ENCODE measurements at places on chromosomes 6 and 20.

DNA sequence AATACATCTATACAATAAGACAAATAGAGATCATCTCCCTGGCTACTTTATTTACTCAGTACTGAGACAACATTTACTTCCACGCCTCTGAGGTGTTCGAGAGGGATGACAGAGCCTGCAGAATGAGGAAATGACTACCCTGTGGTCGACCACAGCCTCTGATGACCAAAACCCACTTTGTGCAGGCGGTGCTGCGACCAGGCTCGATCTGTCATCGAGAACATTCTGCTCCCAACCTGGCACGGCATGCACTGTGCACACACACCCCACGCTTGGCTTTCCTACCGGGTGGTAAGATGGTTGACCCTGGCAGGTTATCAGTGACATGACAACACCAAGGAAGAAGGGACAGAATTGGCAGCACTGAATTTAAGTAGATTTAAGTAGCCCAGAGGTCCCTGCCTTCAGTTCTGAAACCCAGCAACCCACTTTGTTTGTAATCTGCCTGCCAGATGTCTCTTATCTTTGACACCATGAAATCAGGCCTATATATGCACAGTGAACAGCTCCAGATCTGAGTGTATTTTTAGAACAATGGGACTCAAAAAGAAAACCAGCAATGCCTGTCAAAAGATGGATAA, 42.6 kb downstream of the TTI1 start:
- peak; percentile 76 for DNase-seq

DNA sequence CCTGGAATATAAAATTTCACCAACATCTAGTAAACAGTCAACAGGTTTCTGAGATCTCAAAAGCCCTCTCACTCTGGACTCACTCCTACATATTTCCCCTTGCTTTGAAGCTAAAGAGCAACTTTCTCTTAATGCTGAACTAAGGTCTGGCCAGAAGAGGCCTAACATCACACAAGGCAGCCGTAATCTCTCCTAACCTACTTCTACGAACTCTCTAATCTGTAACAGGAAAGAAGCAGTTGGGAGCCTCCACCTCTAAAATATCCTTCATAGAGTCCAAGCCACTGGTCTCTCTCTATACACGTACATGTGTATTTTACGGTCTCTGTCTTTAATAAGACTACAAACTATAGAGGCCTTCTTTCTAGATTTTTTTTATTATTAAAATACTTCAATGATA, 72.0 kb downstream of the REV3L start:
- DNase-seq = no peak

GRCh38 chr6:129329678-129330077, 380.3 kb downstream of the ARHGAP18 start:
- no peak for DNase-seq

DNA sequence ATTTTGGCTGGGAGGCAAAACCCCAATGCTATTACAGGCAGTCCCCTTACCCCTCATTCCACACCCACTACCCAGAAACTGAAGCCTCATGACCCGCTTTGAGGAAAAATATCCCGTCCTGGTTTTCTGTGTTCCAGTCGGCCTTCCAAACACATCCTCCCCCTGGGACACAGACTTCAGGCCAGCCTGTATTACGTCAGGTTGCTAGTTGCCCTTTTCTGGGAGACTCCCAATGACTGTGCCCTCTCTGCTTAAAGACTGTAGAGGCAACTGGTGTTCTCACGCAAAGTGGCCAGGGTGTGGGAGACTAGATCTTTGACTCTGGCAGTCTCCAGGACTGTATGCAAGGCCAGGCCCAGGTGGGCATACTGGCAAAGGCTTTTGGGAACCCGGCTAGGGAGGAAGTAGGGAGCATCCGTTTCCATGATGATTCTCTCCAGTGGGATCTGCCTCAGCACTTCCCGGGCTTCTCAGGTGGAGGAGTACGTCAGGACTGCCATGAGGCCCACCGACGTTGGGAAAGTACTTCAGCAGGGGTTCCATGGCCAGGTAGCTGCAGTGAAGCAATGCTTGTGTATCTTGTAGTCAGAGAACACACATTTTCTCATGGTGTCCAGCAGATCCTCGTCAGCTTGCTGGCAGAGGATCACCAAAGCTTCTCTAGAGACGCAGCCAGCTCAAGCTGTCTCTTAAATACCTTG, 34.9 kb downstream of the DYNLT1 start:
- no peak for DNase-seq

- DNase-seq = no peak
These were observed 98.5 kb downstream of the CARMIL1 start for GRCh38 chr6:25377664-25378063.

DNA sequence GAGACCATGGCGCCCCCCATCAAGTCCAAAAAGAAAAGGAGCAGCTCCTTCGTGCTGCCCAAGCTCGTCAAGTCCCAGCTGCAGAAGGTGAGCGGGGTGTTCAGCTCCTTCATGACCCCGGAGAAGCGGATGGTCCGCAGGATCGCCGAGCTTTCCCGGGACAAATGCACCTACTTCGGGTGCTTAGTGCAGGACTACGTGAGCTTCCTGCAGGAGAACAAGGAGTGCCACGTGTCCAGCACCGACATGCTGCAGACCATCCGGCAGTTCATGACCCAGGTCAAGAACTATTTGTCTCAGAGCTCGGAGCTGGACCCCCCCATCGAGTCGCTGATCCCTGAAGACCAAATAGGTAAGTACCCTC, 41.7 kb upstream of the NAA20 start:
- no peak for DNase-seq

- no peak for DNase-seq
These were observed 5.6 kb downstream of the SMIM29 start for GRCh38 chr6:34243131-34243771.

GRCh38 chr6:130906736-130907381, 79.7 kb downstream of the SMLR1 start:
- DNase-seq = no peak

- no peak for DNase-seq
These were observed 12.3 kb upstream of the RAET1L start for GRCh38 chr6:150037526-150038201.

GRCh38 chr6:144899161-144899560, 614.0 kb downstream of the UTRN start:
- no peak for DNase-seq

- DNase-seq = no peak
These were observed 146.8 kb downstream of the RPS12 start for GRCh38 chr6:132961122-132961521.

GRCh38 chr6:159074120-159074684, 29.4 kb upstream of the TAGAP start:
- no peak for DNase-seq

DNA sequence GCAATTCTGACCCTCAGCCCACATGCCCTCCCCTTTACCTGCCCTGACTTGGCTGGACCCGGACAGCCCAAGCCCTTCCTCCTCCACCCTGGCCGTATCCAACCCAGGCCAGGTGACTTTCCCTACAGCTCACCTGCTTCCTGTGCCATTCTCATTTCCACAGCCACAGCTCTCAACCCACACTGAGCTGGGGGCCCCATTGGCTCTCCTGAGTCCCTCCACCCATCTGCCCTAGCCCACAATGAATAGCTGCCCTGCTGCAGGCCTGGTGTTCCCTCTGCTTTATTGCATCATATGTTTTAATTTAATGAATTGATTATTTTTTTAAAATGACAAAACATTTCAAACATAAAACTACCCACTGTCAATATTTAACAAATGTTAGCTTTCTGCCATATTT, 118.5 kb upstream of the BACH2 start:
- no peak for DNase-seq

DNA sequence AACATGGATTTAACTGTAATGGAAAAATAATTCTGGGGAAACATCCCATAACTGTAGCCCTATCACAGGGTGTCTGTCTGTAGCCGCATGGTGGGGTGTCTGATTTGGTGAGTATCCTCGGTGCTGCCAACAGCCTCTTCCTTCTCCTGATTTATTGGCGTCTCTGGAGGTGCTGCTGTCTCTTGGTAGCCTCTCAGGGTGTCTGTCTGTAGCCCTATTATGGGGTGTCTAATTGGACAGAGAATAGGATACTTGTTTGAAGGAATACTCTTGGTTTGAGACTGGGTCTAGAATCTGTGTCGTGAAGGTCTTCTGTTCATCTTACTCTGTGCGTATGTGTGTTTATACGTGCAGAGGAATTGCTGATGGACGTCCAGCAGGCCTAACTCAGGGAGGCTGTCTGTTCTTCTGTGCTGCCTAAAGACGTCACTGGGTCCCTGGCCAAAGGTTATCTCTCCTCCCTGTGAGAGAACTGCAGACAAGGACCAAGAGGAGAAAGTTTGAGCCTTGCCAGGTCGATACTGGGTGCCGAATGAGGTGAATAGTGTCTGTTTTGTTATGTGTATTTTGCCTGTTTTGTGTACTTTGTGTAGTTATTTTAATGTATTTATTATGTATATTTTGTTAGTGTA, 18.9 kb upstream of the AGPAT4 start:
- DNase-seq = no peak

DNA sequence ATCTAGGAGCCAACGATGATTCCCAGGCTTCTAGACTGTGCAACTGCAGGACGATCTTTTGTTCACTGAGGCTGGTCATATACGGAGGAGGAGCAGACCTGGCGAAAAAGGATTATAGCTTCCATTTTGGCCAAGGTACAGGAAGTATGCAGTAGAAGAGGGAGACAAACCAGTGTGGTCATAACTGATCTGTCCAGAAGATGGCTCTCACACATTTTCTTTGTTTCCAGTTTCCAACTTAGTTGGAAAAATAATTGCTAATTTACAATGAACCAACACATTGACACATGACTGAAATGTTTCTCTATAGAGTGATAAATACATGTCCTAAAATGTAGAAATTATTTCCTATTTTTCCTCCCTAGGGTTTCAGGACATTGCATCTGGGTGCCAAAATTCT, 364.1 kb upstream of the BTBD3 start:
- DNase-seq = no peak

DNA sequence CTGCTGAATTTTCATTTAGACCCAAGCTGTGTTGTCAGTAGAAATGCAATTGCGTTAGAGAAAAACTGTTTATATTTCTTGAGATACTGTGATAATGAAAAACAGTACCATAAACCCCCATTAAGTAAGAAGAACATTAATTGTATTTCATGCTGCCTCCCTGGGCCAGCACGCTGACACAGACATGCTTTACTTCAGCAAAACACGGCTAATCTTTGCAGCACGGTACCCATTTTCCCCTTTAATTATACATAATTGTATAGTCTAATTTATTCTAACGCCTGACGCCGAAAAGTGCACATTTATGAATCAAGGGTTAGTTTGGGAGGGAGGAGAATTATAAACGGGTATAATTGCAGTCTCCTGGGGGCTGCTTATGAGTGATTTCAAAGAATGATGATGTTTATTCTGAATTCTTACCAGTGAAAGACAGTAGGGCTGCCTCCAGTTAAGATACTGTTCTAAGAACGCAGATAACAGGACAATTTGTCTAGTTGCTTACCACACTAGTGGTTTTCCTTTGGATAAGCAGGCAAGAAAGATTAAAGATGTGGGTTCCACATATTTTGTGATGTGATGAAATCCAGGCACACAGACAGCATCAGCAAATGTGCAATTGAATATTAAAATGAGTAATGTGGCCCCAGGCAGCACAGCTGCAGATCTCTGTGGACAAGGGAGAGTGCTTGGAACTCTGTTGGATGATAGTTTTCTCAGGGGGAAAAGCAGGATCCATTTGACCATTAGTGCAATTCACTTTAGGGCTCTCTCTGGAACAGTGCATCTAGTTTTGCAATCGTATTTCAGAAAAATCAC, 4.7 kb upstream of the SULF2 start:
- no peak for DNase-seq

DNA sequence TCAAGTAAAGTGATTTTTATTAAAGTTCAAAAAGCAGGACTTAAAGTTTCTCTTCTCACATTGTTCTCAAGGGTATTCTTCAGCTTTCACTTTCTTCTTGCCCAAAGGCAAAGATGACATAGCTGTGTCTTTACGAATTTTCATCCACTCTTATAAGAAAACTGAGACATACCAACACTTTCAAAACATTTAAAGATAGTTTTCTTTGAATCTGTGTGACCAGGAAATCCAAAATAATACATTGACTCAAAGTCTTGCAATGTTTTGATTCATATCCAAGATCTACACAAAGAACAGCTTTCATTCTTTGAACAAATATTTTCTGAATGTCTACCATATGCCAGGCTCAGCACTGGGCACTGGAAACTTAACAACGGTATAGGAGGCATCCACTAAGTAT, 117.9 kb downstream of the SIM1 start:
- DNase-seq = no peak

DNA sequence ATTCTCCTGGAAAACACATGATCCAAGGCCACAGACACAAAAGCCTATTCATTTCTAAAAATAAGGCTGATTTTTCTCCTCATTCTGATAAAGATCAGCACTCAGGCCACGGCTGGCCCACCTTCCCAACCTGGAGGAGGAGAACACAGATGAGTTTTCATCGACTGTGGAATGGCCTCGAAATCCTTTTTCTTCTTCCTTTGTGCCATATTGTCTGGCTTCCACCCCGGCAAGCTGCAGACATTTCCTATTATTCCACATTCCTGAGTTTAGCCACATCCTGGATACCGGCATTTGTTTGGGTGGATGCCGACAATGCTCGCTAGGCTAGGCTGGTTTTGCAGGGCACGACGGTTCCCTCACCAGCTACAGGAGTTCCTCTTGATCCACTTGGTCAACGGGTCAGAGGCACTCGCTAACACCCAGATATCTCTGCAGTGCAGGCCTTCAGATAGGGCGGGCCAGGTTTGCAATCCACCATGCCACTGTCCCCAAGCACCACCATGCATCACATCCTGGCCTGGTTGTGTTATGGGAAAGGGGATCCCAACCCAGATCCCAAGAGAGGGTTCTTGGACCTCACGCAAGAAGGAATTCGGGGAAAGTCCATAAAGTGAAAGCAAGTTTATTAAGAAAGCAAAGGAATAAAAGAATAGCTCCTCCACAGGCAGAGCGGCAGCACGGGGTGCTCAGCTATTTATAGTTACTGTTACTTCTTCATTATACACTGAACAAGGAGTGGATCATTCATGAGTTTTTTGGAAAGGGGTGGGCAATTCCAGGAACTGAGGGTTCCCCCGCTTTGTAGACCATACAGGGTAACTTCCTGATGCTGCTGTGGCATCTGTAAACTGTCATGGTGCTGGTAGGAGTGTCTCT, 4.2 kb upstream of the CTSZ start:
- DNase-seq = no peak

GRCh38 chr6:16130932-16131387, 2.1 kb downstream of the MYLIP start:
- peak; percentile 30 for DNase-seq

- peak; percentile 57 for DNase-seq
These were observed 49.9 kb upstream of the TAGAP start for GRCh38 chr6:159094444-159095252.

GRCh38 chr6:150412221-150412620, 43.4 kb downstream of the IYD start:
- no peak for DNase-seq

GRCh38 chr20:32628960-32629530, 43.9 kb upstream of the NOL4L start:
- no peak for DNase-seq

- DNase-seq = no peak
These were observed 45.6 kb upstream of the ALDH8A1 start for GRCh38 chr6:134995536-134995935.

GRCh38 chr20:13858871-13859270, 74.0 kb downstream of the NDUFAF5 start:
- no peak for DNase-seq

- DNase-seq = no peak
These were observed 27.8 kb upstream of the GATA5 start for GRCh38 chr20:62503401-62504178.
